Effector memory CD4-positive, alpha-beta T cell (primary cell): ENCODE measurements at places on chromosomes 7 and 10.

DNA sequence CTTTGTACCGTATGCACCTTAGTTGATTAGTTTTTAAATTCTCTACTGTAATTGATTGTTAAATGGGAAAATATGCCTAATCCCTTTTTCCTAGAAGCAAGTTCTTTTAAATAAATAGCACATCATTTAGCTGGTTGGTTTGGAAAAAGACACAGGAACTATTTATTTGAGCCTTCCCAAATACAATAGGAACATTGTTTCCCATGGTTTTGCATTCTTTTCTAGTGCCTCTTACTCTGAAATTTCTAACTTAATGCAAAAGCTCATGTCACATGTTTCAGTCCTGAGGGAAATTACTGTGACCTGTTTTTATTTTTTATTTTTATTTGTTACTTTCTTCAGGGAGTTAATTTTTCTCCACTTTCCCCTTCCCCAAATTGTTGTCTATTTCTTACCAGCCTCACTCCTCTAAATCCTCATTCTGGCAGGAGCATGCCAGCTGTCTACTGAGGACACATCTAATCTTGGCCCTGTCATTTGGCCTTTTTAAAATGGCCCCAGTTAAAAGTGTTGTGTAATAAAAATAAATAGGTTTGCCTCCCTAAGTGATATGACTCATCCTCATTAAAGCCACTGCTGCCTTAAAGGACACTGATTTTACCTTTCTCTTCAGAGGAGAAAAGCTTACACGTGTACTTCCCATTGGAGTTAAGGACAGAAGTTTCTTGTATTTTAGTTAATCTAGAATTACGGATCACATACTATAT, 94.5 kb downstream of the PPP1R3A start:
- no peak for DNase-seq

DNA sequence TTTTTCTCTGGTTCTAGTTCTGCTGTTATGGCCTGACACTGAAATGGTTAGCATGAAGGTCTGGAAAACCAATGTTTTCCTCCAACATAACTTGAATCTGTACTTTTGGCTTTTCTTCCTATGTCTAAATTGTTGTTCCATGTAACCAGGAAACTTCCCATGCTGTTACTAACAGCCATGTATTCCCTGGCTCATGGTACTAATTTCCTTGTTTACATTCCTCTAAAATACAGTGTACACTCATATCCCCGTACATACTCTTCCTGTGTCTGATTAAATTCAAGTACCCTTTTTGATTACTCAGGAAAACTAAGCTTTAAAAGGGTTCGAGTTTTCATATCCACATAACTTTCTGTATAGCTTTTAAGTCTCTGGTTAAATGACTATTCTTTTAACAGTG, 12.3 kb upstream of the ACSM6 start:
- no peak for DNase-seq

GRCh38 chr7:38846280-38846679, 62.7 kb downstream of the VPS41 start:
- DNase-seq: no peak

DNA sequence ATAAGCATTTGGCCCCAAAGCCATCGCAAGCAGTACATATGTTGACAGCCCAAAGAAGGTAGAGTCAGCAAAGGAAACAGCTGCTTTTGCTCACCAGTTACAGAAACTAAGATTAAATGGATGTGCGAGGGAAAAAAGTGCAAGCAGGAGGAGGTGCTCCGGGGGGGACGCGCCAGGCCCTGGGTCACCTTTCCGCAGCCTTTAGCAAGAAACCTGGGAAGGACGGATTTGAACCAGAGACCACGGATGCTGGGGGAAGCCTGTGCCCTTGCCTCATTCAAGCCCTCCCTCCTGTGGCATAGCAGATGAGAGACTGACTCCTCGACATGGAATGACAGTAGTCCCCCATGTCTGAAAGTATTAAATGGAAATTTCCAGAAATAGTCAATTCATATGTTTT, 405.6 kb upstream of the PRKCQ start:
- DNase-seq: no peak

DNA sequence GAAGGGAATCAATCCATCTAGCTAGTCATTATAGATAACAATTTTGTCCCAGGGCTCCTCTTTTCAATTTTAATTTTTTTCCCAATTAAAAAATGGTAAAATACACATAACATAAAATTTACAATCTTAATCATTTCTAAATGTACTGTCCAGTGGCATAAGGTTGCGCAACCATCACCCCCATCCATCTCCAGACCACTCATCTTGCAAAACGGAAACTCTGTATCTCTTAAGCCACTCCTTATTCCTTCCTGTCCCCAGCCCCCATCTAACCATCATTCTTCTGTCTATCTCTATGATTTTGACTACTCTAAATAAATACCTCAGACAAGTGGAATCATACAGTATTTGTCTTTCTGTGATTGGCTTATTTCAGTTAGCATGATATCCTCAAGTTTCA, 46.1 kb upstream of the RAB18 start:
- no peak for DNase-seq

DNA sequence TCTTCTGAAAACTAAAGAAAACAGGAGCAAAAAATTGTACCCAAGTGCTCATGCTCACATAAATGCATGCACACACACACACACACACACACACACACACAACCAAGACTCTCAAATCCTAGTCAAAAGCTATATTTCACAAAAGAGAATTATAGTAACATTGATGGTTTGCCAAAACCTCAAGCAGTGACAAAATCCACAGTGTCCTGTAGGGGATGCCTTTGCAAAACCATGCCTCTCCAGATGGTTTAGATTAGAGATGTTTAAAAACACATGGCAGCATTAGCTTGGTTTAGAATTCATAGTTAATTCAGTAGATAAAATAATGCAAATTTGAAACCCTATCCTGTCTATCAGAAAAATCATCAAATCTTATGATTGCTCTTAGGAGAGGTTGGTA, 232.2 kb downstream of the DYNC1I1 start:
- no peak for DNase-seq

- no peak for DNase-seq
These were observed 150.4 kb downstream of the TAX1BP1 start for GRCh38 chr7:27890205-27890849.

GRCh38 chr7:30936650-30937245, 25.1 kb downstream of the AQP1 start:
- DNase-seq: no peak

DNA sequence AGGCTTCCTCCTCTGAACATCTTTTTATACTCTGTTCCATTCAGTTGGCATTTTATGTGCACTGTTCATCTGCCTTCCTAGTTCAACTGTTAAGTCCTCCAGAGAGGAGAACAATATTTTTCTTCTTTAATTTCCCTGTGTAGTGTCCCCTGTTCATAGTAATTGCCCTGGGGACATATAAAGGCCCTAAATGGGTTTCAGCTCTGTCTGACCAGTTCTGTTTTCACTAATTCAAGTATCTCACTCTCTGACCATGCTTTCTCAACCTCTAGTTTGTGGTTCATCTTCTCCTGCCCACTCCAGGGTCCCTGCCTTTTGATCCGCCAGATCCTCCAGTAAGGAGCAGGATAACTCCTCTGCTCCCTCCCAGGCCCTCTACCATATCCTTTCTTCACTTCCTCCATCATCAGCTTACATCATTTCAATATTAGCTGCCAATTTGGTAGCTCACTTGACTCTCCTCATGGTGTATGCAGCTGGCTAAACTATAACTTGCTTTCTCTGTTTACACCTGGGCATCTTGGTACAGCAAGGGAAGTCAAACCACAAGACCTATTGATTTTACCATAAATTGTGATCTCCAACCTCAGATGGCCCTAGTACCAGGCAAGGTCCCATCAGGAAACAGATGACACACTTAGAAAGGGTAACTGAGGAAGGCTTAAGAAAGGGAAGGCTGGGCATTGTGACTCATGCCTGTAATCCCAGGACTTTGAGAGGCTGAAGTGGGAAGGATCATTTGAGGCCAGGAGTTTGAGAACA, 17.7 kb upstream of the C10orf67 start:
- DNase-seq: no peak

GRCh38 chr7:27634671-27635493, 27.8 kb downstream of the HIBADH start:
- no peak for DNase-seq

- DNase-seq: no peak
These were observed 326.6 kb upstream of the POM121L12 start for GRCh38 chr7:52708846-52709245.

DNA sequence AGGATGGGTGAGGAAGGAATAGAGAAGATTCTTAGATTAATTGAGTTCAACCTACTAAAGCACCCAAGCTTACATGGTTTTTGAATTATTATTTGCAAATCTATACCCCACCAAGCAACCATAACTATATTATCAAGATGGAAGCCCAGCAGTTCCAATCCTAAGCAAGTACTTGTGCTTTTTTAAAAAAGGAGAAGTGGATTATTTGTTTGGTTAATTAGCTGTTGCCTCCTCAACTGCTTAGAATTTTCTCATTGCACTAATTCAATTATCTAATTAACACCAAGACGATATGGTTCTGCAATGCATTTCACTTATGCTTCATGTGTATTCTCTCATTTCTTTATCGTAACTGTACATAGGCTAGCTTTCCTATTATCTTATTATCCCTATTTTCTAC, 27.3 kb upstream of the WIPF3 start:
- DNase-seq: no peak

DNA sequence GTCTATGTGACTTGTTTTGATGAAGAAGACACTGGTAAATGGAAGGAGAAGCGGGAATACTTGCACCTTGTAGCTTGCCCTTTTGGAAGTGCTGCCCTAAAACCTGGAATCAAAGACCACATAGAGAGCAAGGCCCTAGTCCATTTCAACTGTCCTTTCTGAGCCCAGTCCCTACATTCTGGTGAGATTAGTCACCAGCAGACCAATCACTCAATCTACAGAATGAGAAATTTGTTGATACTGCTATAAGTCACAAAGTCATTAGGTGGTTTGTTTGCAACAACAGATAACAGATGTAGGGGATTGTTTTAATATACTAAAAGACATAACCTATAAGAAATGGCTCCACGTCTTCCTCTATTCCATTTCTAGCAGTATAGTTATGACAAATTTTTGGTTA, 33.6 kb downstream of the WASL start:
- DNase-seq: no peak
